ENCODE measurements at places on chromosomes 13 and 19. TPM values are rescaled to one million over a fixed set of nuclear protein-coding genes. Genes with fewer than 3 reads are reported as not detected.

Gene GDF15
- 3.3 TPM for total RNA-seq

Gene CEACAM3
- not detected for total RNA-seq

DNA sequence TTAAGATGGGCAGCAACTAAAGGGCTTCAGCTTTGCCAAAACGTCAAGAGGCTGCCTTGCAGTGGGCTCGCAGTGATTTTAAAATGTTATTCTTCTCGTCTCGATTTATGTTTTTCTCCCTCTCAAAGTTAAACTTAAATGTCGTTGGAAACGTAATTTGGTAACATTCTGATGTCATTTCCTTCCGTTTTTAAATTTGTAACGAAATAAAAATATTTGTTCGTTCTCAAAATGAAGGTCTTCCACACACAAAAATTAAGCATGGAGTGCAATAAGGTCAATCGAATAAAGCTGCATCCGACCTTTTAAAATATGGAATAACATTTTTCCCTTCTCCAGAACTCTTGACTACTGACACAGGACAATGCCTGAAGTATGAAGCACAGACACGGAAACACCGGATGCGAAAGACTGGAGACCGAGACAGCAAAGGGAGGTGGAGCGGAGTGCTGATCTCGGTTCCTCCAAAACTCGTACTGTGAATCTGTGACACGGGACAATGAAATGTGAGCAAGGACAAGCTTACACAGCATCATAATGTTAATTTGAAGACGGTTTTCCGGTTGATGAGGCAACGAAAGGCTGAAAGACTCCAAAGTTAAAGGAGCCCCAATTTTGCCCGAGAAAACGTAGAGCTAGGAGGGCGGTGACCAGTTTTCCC lies 850 bp downstream of the MTMR6 start:
- no peak for DNase-seq

GRCh38 chr19:12936582-12936981 lies 1.8 kb upstream of the CALR start:
- no peak for DNase-seq

DNA sequence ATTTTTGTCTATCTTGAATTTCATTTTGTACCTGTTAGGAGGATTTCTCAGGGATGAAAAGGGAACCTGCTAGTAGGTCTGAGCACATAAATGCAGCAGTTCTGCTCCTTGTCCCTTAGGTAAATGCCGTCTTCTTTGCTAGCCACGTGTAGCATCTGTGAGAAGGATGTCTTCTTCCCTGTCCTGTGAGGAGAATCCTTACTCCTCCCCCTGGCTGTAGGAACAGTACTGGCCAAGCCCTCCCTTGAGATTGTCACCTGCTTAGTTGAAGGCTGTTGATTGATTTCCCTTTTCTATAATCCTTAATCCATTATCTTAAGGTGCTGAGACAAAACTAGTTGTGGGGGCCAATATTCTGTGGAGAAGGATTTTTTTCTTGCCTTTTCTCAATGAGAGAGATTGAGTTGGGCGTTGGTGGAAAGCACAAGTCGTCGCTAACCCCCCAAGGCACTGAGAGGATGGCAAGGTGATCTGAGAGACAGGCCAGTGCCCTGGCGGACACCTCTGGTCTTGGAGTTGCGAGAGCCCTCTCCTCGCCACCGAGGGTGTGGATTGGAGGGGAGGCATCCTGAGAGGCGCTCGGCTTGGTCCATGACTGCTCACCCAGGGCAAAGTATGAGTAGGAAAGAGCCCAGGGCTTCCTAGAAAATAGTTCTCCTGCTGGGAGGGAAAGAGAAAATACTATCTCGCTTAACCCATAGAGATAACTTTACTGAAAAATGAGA lies 216.7 kb downstream of the ATP8A2 start:
- DNase-seq = peak; percentile 77

GRCh38 chr13:27159806-27160563 lies 11.6 kb downstream of the USP12 start:
- no peak for DNase-seq

- DNase-seq = no peak
Measured at GRCh38 chr13:33260168-33261098, 25.1 kb downstream of the STARD13 start.

GRCh38 chr13:80548915-80549314 lies 208.0 kb upstream of the SPRY2 start:
- no peak for DNase-seq

- DNase-seq = no peak
Measured at GRCh38 chr19:17616961-17617806, 61.7 kb downstream of the COLGALT1 start.

DNA sequence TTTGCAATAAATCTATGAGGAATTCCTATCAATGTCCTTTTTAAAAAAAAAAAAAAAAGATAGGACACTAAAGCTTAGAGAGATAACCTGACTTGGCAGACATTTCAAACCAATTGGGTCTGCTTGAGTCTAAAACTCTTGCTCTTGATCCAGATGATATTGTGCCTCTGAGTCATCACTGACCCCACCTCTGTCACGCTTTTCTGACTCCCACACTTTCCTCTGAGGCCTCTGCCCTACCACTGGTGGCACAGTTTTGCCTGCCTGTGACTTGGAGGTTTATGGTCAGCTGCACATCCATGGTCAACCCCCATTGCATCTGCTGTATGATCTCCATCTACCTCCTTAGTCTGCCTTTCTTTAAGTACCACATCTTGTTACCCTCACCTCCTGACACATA lies 328.7 kb downstream of the SPRY2 start:
- no peak for DNase-seq

Measured in esophagus muscularis mucosa (tissue), 4 donors.